ENCODE measurements at places on chromosomes 11 and 22.

GRCh38 chr11:95469258-95469657, 238.3 kb upstream of the SESN3 start:
- DNase-seq, result no peak

- no peak for DNase-seq
These were observed 2.0 kb upstream of the KRTAP5-10 start for GRCh38 chr11:71563406-71563805.

DNA sequence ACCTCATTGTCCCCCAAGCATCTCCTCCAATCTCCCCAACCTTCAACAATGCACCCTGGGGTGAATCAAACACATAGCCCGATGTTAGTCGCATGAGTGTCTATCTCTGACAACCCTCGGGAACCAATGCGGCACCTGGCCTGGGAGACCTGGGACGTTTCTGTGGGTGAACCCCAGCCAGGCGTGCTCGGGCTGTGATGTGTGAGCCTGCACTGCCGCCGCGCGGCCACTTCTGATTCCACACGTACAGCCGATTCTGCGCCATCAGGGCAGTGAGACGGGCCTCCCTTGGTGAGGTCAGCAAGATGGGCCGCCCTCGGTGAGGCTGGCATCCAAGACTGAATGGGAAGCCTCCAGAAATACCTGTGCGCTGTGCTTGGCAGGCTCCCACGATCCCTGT, 5.2 kb upstream of the H19 start:
- DNase-seq, result no peak

DNA sequence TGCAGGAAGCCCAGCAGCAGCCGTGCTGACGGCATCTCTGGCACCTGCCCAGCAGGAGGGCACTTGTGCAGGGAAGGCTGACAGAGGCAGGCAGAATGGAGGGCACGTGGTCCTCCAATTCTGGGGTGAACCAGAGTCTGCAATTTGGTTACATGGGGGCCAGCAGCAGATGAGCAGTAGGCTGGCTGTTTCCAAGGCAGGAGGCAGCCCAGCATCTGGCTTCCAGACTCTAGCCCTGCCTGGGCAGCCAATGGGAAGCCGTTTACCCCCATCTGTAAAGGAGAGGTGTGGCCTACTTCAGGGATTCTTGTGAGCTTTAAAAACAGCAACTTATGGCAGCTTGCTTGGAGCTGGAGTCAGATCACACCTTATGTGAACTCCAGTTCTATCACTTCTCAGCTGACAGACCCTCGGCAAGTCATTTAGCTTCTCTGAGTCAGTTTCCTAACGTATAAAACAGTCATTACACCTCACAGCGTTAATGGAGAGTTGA, 27.9 kb upstream of the RASL10A start:
- no peak for DNase-seq

DNA sequence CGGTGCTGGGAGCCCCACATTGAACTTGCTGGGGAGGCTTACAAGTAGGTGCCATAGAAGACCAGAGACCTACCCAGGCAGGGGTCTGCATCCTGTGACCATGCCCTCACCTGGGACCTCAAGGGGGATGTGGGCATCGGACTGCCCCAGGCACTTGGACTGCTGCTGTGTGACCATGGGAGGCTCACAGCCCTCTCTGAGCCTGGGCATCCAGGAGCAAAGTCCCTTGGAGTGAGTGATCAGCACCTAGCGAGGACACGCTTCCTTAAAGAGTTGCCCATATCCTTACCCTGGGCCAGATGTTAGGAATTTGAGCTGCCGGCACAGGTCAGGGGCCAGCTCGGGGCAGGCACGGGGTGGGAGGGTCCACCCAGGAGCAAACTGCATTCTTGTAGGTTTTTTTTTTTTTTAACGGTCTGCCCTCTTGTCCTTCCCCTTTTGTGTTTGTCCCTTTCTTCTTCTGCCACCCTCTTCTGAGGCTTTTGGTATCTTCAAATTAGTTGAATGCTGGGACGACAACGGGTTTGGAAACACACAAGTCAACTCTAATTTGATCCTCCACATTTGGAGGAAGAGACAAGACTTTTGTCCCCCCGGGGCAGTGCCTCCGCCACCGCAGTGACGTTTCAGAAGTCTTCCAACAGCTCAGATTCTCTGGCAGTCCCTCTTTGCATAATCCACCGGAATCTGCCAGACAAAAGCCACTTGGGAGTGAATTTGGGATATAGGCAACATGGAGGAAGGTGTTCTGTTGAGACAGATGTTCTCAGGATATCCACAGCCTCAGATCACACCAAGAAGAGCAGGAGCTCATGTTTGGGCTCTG, 46.1 kb upstream of the LINC01488 start:
- no peak for DNase-seq

DNA sequence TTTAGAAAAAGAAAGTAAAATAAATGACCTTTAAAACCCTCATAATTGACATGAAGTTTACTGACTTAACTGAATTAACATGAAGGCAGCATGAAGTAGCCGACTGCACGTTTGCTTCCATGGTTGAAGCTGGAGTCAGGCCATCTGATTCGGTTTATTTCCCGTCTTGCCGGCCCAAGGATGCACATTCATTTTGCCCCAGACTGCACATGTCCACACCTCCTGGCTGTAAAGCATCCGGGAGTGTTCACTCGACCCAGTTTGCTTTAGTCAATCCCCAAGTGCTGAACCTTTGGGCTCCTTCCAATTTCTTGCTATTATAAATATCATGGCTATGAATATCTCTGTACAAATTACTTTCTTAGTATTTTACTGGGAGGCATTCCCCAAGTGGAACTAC, 17.7 kb upstream of the TUB start:
- DNase-seq, result no peak

DNA sequence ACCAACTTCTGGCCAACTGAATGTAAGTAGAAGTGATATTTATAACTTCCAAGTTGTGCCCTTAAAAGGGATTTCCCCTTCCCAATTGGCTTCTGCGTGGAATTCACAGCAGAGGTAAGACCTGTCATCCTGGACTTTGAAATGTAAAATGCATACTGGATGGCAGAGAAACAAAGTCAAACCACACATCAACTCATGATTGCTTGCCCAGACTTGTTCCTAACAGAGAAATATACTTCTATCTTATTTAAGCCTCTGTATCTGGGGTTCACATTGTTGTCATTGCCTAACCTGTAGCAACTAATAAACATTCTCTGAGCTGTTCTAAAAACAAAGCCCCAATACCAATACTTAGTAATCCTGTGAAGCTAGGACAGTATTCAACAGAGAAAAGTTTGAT, 6.2 kb downstream of the ME3 start:
- DNase-seq, result no peak

GRCh38 chr11:2891326-2892214, 6.0 kb upstream of the CDKN1C start:
- DNase-seq, result no peak

GRCh38 chr11:75301131-75301530, 50.3 kb downstream of the ARRB1 start:
- DNase-seq, result no peak

- no peak for DNase-seq
These were observed 55.3 kb downstream of the NFAM1 start for GRCh38 chr22:42376711-42377554.

DNA sequence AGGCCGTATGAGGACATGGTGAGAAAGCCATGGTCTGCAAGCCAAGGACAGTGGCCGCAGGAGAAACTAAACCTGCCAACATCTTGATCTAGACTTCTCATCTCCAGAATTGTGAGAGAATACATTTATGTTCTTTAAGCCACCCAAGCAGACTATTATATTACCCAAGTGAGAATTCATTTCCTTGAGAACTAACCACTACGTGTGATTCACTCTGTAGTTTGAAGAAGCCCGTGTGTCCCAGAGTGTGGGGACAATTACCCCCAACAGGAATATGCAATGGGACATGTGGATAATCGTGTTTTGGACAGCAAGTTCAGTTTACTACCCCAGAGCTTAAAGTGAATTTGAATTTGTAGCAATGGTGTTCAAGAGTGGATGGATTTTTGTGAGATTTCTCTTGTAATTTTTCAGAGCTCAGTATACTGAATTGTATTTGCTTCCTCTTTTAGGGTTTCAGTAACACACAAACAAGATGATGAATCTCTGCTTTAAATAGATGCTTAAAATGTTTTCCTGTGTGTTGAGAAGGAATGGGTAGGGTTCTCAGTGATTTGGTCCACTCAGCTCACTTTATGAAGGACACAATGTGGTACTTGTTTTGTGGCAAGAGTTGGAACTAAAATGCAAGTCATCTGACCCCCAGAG, 100.0 kb upstream of the ARHGAP20 start:
- no peak for DNase-seq

DNA sequence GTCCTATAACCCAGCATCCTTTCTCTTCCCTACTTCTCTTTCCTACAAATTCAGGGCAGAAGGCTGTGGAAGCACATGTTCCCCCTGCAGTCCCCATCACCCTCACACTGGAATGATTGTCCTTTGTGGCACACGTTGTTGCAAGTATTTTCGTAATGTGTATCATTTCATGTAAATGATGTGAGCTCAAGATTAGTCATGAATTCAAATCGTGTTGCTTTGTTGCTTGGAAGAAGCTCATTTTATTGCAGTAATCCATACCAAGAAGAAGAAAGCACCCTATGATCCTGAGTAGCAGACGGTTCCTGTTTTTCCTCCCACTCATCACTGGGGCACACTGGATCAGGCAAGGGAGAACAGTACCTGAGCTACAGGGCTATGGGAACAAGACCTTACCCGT, 173.4 kb downstream of the NCAM1 start:
- no peak for DNase-seq

DNA sequence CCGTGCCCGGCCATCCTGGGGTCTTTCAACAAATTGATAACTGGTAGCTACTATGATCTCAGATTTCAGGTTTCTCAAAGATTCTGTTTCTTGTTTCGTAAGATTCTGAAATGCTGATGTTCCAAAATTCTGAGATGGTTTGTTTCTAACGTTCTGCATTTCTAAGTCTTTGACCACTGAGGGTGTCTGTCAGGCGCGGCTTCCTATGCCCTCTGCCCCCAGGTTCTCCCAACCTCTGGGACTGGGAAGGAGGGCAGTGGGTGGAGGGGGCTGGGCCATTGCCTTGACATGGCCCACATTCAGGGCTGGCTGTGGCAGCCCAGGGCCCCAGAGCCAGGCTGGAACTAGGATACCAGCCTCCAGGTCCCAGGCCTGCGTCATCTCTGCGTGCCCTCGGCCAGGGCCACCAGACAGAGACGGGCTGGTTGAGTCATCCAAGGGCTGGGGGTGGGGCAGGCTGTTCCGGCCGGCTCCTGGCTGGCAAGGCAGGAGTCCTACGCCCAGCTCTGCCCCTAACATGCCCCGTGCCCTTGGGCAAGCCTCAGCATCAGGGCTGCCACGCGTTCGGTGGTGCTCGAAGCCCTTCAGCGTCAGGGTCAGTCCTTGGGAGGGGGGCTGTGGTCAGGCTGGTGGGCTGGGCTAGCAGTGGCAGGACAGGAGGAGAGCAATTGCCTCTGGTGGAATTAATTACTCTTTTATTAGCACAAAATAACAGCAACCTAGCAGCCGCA, 5.2 kb downstream of the TMEM134 start:
- no peak for DNase-seq

- DNase-seq, result no peak
These were observed 39.4 kb upstream of the NUP50 start for GRCh38 chr22:45124176-45124847.

GRCh38 chr11:32118025-32118974, 27.4 kb downstream of the RCN1 start:
- no peak for DNase-seq

DNA sequence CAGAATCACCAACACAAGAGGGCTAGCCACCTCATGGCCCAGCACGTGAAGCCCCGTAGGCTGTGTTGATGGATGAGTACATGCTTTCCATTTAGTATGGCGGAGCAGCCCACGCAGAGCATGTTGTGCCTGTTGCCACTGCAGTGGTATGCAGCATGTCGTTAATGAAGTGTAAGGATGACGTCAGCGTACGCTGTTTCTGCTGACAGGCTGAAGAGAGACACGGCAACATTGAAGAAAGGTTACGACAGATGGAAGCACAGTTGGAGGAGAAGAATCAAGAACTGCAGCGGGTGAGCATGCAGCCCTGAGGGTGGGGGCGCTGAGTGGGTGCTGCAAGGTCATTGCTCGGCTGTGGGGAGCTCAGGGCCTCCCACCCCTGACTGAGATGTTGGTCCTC, 62.8 kb downstream of the PPFIA1 start:
- no peak for DNase-seq

GRCh38 chr11:65537620-65538231, 12.8 kb downstream of the SCYL1 start:
- DNase-seq, result no peak

DNA sequence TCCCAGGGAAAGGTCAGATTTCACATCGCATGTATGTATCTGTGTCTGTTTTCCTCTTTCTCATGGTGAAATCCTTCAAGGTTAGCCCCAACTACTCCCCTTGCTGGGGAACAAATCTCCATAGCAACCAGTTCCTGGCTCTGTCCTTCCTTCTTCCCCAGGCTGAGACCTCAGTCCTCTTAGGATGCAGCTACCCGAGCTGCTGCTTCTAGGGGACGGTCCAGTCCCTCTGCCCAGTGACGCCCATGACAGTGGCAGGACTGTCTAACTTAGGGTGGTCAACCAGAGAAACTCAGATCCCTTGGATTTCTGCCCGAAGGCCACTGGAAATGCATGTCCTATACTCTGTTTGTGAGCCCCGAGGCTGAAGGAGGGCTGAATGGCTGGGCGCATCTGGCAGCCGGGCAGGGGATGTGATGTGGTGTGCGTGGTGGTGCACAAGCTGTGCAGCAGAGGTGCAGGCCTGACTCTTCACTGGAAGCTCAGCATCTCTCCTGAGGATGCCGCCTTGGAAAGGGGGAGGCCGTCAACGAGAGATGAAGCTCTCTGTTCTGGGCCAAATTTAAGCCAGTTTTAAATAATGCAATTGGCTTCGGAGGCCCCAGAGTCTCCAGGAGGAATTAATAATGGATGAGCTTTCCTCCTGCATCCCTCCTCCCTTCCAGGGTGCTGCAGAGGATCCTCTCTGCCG, 118.7 kb upstream of the B3GAT1 start:
- no peak for DNase-seq

DNA sequence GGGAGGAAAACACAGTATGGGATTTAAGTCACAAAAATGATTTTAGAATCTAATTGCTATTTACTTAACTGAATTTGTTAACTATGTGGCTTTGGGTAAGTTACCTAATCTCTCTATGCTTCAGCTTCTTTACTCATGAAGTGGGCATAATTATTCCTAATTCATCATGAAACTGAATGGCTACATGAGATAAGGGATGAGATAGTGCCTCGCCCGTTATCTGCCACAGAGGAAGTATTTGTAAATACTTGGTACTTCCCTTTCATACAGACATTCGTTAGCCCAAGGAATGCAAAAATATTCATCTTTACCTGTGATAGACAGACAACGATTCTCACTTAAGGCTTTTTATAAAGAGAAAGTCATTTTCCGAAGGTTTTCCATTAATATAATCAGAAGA, 221.2 kb upstream of the BLID start:
- no peak for DNase-seq

GRCh38 chr11:117441146-117441975, 113.7 kb downstream of the CEP164 start:
- DNase-seq, result no peak

GRCh38 chr11:108313444-108313843, 90.6 kb downstream of the ATM start:
- DNase-seq, result no peak

DNA sequence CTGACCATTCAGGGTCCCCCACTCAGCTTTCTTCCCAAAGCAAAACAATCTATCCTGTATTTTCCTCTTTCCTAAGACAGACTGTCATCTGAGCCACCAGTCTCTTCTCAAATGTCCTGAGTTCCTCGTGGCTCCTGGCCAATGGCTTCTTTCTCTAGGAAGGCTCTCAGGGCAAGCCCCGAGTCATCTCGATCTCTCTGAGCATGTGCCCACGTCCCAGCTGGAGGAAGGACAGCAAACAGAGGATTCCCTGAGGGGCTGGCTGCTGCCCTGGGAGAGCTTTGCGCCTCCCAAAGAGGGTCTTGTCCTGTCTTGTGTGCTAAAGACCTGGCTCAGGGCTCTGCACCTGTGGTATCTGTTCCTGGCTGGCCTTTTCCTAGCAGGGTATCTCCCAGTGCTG, 8.3 kb downstream of the SLC37A2 start:
- no peak for DNase-seq

Data from activated T-cell treated with anti-CD3 and anti-CD28 coated beads for 4 hours (primary cell).